Activated CD4-positive, alpha-beta T cell treated with anti-CD3 and anti-CD28 coated beads, Interleukin-2, amount 10 ng/mL, durations not matched to agents 7 days and 5 days (primary cell): ENCODE measurements at places on chromosomes 2 and 18. TPM values are rescaled to one million over a fixed set of nuclear protein-coding genes. Genes with fewer than 3 reads are reported as not detected.

PARD6G gene
- total RNA-seq: 0.22 TPM

SETBP1 gene
- total RNA-seq: 4.4 TPM

LRRTM1 gene
- total RNA-seq: not detected

IL1F10 gene
- total RNA-seq: not detected

ANKRD29 gene
- 0.25 TPM for total RNA-seq

IL36A gene
- not detected for total RNA-seq

FAM124B gene
- total RNA-seq: 0.64 TPM

TMEM247 gene
- total RNA-seq: not detected

M1AP gene
- total RNA-seq: not detected

CLEC4F gene
- not detected for total RNA-seq

GALNT14 gene
- total RNA-seq: not detected

ADAM23 gene
- 0.89 TPM for total RNA-seq

PAX3 gene
- total RNA-seq: not detected

REG1B gene
- total RNA-seq: not detected

MDH1B gene
- total RNA-seq: 0.40 TPM

C1QL2 gene
- not detected for total RNA-seq

CCL20 gene
- total RNA-seq: not detected

AQP12A gene
- not detected for total RNA-seq
